ENCODE measurements at places on chromosomes 16 and 17. TPM values are rescaled to one million over a fixed set of nuclear protein-coding genes. Genes with fewer than 3 reads are reported as not detected.

The KRT40 gene
- 0.22 TPM for total RNA-seq

DNA sequence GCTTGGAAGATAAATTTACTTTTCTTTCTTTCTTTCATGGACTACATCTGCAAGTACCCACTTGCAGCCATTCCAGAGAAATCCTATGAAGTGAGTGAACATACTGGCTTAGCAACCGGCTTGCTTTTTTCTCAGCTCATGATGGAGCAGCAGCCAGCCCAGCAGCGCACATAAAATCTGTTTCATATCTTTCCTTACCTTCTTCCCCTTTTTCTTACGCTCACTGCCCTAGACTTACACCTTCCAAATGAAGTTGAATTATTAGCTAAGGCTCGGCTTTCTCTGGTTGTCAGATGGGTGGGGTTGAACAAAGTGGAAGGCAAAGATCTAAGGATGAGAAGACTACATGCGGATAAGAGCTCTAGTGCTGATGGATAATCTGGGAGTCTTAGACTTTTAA lies 13.9 kb upstream of the ABCA8 start:
- no peak for DNase-seq

DNA sequence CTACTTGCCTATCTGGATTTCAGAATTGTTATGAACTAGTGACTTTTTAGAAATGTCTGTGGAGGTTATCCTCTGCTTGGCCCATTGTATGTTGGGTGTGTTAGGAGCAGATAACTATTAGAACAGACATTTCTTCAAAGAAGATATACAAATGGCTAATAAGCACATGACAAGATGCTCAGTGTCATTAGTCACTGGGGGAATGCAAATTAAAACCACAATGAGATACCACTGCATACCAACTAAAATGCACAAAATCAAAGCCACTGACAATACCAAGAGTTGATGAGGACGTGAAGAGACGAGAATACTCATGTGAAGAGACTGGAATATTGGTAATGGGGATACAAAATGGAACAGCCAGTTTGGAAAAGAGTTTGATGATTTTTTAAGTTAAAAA lies 39.2 kb downstream of the CEP112 start:
- no peak for DNase-seq

DNA sequence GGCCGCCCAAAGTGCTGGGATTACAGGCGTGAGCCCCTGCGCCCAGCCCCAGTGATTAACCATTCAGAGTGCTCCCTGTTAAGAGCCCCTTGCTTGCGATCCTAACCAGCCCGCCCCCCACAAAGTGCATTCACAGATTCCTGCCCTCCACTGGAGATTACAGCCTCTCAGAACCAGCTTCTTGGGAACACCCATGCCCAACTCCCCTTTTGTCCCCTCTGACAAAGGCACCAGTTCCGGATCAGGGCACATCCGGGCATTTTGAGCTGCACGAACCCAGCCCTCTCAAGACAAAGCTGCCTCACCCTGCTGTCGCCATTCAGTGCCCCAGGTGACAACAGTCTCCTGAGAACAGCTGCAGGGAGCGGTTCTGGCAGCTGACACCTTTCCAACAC lies 848 bp upstream of the KRT19 start:
- DNase-seq: peak; percentile 73

The TBC1D16 gene
- 10.9 TPM for total RNA-seq

GRCh38 chr17:75252039-75252816 lies 9.2 kb downstream of the GGA3 start:
- DNase-seq: no peak

The DNAAF1 gene
- total RNA-seq: not detected

The FOXC2 gene
- 0.51 TPM for total RNA-seq

The SLC9A5 gene
- 1.7 TPM for total RNA-seq

The CTRB1 gene
- total RNA-seq: not detected

DNA sequence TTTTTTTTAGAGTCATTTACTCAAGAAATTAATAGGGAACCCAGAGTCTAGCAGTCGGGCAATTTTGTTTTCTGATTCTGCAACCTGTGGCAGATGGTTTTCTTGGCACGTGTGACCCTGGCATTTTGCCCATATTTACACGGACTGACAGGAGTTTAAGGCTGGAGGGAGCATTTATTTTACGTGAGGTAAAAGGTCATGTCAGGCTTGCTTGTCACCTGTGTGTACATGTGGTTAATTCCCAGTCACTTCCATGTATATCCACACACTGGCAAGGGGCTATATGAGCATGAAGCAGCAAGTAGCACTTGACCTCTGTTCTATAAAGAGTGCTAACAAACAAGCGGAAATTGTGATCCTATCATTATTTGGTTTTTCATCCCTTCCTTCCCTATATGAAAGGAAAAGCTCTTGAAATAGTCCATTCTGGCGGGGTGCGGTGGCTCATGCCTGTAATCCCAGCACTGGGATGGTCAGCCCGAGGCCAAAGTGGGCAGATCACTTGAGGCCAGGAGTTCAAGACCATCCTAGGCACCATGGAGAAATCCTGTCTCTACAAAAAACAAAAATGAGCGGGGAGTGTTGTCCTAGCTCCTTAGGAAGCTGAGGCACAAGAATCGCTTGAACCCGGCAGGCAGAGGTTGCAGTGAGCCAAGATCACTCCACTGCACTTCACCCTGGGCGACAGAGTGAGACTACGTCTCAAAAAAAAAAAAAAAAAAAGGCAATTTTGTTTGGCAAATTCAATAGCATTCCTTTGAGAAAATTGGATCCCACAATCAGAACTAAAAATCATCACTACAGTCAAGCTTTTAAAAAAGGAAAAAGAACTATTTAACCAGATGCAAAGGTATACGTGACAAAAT lies 2.1 kb downstream of the SPAG9 start:
- DNase-seq: peak; percentile 89

The CCL4 gene
- total RNA-seq: 3.7 TPM

The MYH2 gene
- not detected for total RNA-seq

The SGCA gene
- total RNA-seq: 30.7 TPM

The DOK4 gene
- 143 TPM for total RNA-seq

- no peak for DNase-seq
These were observed 96.0 kb downstream of the NXN start for GRCh38 chr17:883586-883962.

The PABPN1L gene
- total RNA-seq: not detected

The CAPNS2 gene
- 0.41 TPM for total RNA-seq

DNA sequence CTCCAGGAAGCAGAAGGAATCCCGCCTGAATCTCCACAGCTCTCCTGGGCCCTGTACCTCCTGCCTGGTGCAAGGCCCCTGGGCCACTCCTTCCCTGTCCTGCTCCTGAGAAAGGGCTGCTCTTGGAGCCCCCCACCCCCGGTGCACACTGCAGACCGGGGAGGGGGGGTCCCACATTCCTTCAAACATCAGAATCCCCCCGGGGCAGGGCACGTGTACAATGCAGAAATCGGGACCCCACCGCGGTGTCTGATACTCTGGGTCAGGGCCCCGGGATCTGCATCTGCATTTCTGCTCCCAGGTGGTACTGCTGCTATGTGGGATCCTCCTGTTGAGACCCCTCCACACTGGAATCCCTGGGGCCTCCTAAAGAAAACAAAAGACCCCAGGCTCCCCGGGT lies 99.5 kb upstream of the GSE1 start:
- no peak for DNase-seq

DNA sequence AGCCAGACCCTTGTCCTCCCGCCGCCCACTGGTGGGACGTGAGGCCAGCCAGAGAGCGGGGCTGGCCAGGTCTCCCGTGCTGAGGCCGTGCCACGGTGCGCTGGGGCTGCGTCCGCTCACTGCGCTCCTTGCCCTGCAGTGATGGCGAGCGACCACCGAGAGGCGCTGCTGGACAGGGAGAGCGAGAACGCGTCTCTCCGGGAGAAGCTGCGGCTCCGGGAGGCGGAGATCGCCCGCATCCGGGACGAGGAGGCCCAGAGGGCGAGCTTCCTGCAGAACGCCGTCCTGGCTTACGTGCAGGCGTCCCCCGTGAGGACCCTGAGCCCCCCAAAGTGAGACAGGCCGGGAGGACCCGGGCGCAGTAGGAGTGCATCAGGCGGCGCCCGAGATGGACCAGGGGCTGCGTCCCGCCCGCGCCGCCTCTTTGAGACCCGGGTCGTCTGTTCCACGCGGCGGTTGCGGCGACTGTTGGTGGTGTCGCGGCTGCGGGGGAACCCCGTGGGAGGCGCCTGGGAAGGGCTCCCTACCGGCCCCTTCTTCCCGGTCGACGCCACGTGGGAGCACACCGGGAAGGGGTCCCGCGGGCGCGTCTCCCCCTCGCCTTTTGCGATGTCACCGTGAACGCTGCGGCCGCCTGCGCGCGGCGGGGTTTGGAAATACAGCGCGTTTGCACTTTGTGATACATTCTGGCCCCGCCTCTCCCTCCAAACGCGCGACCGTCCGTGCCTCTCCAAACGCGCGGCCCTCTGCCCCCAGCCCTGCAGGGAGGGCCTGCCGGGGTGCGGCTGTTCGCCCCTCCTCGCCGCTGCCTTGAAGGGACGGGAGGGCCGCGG lies 792 bp upstream of the RAC3 start:
- peak; percentile 78 for DNase-seq

The PPP1R1B gene
- total RNA-seq: 108 TPM

DNA sequence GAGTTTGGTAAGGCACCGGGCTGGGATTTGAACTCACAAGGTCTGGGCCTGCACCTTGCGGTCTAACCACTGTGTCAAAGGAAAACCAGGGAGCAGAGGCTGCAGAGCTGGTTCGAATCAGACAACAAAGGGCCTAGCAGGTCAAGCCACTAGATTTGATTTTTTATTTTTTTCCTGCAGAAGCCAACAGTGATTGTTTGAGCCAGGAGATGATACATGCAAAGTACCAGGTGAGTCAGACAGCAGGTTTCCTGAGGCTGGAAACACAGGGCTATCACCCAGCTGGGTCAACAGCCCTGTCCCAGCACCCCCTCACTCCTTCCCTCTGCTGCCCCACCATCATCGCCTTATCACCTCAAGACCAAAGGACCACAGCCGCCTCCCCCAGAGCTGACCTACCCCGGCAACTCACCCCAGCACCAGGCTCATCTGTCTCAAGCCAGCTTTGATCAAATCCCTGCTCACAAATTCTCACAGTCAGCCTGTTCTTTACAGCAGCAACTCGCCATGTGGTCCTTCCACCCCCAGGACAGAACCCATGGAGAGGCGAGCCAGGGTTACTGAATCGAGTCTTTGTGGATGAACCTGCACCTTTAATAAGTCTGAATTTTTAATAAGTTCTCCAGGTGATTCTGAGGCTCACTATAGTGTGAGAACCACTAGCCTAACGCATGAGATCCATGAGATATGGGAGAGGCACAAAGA lies 13.0 kb upstream of the KRT19 start:
- no peak for DNase-seq

The ANKS3 gene
- 32.3 TPM for total RNA-seq

GRCh38 chr17:2396568-2397246 lies 4.2 kb downstream of the MNT start:
- peak; percentile 96 for DNase-seq

- no peak for DNase-seq
These were observed 62.5 kb downstream of the FTO start for GRCh38 chr16:53766304-53767016.

GRCh38 chr16:68246666-68247065 lies 1.5 kb downstream of the PLA2G15 start:
- DNase-seq: peak; percentile 30

DNA sequence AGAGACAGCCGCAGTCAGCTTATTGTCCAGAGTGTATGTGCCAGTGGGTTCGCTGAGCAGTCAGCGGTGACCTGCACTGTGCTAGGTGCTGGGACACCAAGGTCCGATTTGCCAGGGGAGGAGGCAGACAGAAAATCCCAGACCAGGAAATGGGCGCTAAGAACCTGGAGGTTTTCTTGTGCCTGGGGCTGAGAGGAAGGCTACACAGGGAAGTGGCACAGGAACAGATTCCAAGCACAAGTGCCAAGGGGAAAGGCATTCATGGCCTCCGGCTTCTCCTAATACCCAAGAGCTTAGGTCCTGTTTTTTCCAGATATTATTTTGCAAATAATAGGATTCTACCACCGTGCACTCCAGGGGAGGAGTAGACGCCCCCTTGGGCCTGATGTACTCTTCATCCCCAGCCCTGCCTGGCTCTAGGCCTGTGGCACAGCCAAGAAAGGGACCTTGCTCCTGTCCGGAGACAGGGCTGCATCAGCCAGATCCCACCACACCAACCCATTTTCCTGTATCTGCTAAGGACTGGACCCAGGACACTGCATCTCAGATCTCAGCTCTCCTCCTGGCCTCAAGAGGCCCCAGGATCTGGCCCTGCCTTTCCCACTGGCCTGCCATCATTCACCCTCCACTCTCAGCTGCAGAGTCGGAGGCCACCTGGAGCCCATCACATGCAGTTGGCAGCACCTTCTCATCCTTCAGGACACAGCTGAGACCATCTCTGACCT lies 187.2 kb downstream of the NTN1 start:
- DNase-seq: no peak

GRCh38 chr17:17042384-17042736 lies at the start of gene MPRIP:
Gene MPRIP, plus strand, starts transcription at chr17:17042457. Its CDS starts 392 bp downstream, at chr17:17042849.
- no peak for DNase-seq

- DNase-seq: no peak
These were observed 323.8 kb upstream of the ZFHX3 start for GRCh38 chr16:73371584-73372319.

DNA sequence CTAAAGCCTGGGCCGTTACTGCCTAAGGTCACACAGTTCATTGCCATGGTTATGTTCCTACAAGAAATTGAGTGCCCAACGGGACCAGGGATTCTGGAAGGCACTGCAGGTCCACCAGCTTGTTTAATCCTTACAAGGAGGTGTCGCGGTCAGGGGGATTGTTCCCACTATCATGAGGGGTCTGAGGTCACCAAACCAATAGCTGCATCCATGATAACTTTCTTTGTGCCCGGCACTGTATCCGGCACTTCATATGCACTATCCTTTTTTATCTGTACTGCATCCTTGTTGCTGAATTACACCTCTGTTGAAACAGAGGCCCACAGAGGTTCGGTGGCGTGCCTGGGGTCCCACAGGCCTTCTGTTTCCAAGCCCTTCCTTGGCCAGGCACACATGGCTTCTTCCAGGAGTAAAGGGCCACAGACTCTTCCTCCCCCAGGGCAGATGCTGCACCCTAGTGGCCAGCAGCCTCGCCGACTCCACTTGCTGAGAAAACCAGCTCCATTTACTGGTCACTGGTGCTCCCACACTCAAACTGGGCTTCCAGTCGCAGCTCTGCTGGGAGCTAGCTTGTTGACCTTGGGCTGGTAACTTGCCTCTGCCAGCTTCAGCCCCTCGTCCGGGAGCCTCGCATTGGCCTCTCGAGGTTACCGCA lies 82.0 kb upstream of the PLCG2 start:
- peak; percentile 75 for DNase-seq

The NPIPB13 gene
- 15.3 TPM for total RNA-seq

The TMEM92 gene
- total RNA-seq: 2.8 TPM

- no peak for DNase-seq
These were observed 16.8 kb downstream of the CNTNAP4 start for GRCh38 chr16:76293980-76294379.

GRCh38 chr17:40243761-40244160 lies 24.7 kb downstream of the WIPF2 start:
- DNase-seq: no peak

The NPW gene
- total RNA-seq: 0.32 TPM

Measured in mucosa of descending colon (tissue), 3 donors.